ENCODE measurements at places on chromosomes 7 and 10.

DNA sequence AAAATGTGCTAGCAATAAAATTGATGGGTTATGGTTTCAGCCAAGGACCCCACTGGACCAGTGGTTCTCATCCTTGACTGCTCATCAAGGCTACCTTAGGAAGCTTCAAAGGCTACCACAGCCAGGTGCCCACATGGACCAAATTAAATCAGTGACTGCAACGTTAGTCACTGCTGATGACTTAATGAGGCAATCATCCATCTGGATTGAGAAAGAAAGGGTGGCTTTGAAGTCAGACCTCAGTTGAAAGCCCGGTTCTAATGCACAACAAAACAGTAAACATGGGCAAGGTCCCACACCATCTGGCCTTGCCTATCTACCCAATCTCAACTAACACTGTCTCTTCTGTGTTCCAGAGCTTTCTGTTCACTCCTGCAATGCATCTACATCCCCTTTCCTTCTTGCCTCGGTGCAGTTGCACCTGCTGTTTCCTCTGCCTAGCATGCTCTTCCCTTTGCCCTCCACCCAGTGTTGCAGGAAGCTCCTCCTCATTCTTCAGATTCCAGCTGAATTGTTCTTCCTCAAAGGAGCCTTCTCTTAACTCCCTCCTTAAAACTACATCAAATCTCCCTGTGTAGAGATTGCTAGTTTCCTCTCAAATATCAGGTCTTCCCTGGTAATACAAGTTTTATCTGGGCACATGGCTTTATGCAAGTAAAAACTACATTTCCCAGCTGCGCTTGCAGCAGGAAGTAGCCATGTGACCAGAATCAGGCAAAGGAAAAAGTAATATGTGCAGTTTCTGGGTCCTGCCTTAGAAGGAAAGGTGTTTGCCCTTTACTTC lies 10.3 kb upstream of the KCNK18 start:
- no peak for DNase-seq

DNA sequence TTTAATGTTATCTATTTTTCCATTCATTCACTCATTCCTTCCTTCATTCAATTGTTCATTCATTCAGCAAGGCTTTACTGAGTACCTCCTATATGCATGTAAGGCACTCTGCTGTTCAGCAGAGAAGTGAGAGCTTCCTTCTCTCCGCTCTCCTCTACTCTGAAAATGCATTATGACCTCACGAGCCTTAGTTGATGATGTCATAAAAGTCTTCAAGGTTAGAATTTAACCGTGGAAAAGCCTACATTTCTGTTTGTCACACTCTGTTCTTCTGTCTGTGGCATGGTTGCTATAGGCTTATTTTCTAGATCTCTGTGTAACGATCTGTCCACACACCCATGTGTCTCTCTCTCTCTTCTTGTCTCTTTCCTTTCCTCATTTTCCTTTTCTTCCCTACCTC lies 17.1 kb downstream of the ODAD2 start:
- DNase-seq, result no peak

DNA sequence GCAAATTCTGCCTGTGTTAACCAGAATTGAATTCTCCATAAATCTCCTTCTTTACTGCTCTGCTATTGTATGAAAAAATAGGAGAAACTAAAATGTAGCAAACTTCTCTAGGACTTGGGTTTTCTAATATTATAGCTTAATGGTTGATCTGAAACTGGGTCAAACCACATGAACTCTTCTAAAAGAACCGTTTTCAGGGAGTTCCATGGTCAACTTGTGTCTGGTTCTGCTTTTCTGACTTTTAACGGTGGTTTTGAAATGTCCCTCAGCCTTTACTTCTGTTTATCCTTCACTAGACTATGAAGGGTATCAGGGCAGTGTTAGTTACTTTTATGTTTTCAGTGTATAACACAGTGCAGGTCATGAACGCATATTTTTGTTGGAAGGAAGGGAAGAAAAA lies 242.2 kb downstream of the TSPAN12 start:
- DNase-seq, result no peak

GRCh38 chr10:14949291-14949690 lies 4.6 kb downstream of the DCLRE1C start:
- DNase-seq, result no peak

DNA sequence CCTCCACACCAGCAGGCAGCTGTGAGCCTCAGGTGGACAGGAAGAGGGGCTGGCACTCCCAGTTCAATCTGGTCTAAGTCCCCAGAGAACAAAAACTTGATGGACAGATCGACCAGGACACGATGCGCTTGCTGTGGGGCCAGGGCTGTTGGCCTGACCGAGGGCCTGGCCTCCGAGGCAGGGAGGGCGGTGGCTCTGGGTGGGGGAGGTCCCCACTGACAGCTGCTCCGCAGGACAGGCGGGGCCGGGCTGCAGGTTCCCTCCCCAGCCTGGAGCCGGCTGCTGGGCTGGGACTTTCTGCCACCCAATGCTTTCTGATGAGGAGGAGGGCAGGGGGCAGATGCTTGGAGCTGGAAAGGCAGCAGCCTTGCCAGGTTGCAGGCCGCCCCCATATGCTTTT lies 37.4 kb upstream of the ADGRA1 start:
- DNase-seq, result no peak

DNA sequence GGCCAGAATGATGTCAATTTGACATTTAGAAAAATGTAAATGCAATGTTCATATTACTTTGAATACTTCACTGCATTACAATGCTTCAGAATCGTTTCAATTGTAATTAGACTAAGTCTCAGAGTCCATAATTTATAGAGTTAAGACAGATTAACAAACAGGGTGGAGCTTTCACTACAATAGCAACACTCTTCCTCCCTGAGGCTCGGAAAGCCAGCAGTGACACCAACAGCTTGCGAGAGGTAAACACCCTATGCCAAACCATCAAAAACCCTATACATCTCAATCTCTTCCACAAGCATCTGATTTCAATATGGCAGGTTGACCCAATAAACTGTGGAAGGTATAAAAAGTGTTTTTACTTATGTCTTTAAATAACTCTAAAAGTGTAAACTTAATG lies 72.2 kb downstream of the DOCK4 start:
- DNase-seq, result no peak

DNA sequence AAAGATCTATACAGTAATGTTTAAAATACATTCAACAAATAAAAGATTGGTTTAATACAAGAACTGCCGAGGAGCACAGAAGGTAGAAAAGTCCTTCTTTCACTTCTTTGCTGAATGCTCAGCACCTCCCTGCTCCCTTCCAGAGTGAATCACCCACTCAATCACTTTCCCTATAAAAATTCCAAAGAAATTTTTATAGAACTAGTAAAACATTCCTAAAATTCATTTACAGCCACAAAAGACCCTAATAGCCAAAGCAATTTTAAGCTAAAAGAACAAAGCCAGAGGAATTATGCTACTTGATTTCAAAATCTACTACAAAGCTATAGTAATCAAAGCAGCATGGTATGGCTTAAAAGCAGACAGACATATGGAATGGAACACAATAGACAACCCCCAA lies 320.9 kb downstream of the PCLO start:
- no peak for DNase-seq

DNA sequence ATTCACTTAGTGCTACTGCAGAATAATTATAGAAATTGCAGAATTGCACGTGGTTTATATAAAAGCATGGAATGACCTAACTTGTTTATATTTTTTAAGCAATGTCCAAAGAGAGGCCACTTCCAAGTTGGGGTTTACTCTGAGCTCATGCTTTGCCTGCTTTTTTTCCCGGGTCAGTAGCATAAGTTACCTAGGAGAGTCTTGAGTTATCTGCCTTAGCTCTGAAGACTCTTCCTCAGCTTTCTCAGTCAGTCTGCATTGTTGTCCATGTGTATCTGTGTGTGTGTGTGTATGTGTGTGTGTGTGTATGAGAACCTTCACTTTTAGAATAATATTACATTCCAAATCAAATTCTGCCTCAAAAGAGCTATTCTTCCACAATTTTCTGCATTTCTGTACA lies 239.5 kb upstream of the TCF7L2 start:
- DNase-seq, result no peak

DNA sequence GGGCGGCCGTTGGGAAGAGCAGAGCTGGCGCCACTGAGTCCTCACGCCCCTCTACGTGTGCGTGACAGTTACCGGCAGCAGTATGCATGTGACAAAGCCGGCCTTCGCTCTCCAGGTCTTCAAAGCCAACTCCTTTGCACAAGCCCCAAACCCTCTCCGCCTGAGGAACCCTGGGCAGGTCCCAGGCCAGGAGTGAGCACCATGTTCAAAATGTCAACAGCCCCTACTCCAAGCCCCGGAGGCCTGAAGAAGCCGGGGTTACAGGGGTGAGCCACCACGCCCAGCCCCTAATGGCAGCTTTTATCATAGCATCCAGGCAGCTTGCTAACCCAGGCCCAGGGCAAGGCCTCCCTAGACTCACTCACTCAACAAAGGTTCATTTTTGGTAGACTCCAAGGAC lies 70.8 kb downstream of the OAT start:
- no peak for DNase-seq

- DNase-seq, result no peak
Measured at GRCh38 chr7:18866359-18867036, 250.9 kb downstream of the TWIST1 start.

GRCh38 chr10:114398587-114399331 lies 5.5 kb downstream of the AFAP1L2 start:
- DNase-seq, result no peak

DNA sequence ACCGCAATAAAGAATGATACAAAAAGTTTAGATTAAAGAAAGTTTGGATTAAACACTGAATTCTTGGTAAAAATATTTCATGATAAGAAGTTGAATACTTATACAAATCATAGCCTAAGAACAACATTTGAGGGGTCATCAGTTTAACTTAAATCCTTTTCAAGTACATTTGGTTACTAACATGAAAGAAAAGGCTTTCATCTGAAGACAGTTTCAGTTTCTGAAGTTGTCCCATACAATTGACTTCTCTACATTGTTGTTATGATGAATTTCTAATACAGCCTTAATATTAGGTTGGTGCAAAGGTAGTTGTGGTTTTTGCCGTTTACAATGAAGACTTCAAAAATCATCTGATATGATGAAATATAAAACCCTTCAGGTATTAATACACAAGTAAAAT lies 317.5 kb upstream of the MAGI2 start:
- no peak for DNase-seq

DNA sequence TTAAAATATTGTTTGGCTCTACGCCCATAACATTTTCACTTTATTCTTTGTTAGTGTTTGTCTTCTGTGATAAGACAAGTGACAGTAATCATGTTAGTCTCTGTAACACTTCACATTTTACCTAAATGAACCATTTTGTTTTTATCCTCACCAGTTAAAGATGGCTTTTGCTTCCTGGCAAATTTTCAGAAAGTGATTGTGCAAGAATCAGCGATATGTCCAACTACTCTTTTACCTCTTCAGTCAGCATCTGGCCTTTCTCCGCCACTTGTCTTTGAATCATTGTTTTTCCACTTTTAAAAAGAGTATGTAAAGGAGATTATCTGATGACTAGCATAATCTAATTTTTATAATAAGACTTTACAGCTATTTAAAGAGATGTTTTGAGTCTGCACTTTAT lies 3.5 kb downstream of the DGKB start:
- no peak for DNase-seq

DNA sequence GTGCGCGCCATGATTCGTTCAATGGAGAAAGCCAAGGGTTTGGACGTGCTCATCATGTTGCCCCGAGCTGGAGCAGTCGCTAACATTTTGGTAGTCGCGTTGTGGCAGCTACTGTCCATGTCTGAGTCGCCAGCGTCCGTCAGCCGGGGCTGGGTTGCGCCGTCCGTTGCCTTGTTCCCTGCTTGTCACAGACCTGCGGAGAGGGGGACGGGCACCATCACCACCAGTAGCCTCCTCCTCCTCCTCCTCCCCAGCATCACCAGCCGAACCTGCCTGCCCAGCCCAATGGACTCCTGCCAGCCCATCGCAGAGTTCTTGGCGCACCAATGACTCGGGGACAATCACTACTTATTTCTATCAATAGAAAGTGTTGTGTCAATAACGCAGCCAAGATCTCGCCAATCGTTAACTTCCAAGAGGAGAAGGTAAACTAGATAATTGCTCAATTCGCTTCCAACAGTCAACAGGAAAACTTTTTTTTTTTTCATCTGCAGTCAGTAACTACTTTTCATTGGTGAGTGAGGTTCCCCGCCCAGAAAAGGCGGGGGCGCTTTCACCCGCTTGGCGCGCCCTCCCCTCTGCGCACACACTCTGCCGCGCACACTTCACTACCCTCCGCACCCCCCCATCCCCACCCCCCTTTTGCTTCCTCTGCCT lies at the start of gene FEZF1:
Gene FEZF1 (minus strand): TSS at position 432 of the 657 bp plus-strand sequence. CDS start 313 bp downstream, at position 119.
- DNase-seq, result no peak

DNA sequence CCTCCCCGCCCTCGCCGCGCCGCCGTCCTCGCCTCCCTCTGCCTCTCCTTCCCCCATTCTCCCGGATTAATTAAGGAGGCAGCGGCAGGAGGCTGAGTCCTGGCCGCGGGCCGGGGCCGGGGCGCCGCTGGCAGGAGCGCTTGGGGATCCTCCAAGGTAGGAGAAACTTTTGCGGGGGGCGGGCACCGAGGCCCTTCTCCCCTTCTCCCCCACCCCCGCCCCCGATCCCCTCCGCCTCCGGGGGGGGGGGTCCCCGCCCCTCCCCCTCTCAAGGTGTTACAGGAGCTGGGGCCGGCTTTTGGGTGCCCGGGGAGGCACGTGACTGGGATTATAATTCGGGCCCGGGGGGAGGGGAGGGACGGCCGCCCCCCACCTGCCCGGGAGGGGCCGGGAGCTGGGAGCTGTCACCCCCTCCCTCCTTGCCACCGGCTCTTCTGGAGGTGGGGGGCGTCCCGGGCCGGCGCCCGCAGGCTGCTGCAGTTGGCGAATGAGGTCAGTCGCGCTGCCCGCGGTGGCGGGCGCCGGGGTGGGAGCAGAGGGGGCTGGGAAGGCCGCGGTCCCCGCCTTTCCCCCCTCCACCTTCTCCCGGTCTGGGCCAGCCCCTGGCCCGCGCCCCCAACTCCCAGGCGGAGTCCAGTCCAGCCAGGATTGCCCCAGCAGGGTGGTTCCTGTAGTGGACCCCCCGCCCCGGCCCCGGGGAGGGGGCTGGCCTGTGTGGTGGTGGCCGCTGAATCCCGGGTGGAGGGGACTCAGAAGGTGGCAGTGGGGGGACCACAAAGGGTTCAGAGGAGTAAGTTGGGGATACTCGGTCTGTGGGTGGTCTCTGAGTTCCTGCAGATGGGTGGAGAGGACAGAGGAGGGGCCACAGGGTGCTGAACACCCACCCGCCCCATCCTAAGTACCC lies 567 bp downstream of the GTF2IRD1 start:
- no peak for DNase-seq

DNA sequence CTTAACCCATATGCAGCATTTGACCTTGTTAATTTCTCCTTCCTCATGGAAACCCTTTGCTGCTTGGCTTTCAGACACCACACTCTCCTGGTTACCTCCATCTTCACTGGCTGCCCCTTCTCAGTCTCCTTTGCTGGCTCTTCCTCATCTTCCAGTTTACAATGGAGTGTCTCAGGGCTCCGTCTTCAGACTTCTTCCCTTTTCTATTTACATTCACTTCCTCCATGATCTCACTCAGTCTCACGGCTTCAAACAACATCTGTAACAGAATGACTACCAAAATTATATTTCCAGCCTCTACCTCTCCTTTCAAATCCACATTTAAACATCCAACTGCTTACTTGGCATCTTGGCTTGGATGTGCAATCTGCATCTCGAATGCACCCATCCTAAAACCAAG lies 140.4 kb downstream of the DKK1 start:
- no peak for DNase-seq

GRCh38 chr10:93911866-93912265 lies 18.1 kb downstream of the SLC35G1 start:
- DNase-seq, result no peak
